ENCODE measurements at places on chromosomes 6 and 20. TPM values are rescaled to one million over a fixed set of nuclear protein-coding genes. Genes with fewer than 3 reads are reported as not detected.
A peak's percentile ranks its signal among the peaks of the same experiment; 100 is the strongest.

DNA sequence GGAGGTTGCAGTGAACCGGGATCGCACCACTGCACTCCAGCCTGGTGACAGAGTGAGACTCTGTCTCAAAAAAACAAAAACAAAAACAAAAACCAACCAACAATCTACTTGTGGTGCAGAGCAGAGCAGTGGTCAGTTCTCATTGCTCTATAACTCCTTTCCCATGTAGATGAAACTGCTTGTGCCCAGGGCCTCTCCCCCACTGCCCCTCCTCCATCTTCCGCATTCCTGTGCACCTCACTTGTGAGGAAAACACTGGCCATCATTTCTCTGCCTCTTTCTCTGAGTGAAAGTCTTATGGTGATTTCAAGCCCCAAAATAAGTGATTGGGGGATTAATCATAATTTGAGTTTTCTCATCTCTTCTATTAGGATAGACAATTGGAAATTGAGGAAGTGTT is 63.9 kb upstream of the GLP1R start:
- no peak overlapping the region for H3K27ac ChIP-seq
- no peaks in the 10 kb centered on the region for H3K4me1 ChIP-seq
- no peak overlapping the region for H3K4me3 ChIP-seq
- no peak for DNase-seq
- H3K27me3 ChIP-seq, result no peaks in the 10 kb centered on the region

DNA sequence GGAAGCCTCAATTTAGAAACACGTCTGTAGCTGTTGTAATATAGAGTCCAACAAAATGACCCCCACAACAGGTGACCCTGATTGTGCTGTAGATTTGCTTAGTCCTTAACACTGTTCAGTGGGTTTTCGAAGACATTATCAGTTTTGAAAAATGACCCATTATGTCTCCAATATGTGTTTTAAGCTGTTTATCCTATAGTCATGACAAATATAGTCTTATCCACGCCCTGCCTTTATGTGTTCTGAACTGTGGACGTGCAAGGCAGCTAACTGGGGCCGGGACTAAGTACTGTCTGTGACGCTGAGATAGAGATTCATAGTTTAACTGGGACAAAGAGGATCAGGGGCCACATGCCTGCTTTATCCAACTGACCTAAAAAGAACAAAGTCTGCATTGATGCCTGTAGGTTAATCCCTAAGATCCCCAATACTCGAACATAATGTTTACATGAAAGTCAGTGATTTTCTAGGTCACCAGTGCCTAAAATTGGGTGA is 192.4 kb downstream of the CD83 start:
- H3K4me1 ChIP-seq, result peaks cover 3% of the 10 kb centered on the region
- no peaks in the 10 kb centered on the region for H3K27me3 ChIP-seq
- DNase-seq, result no peak
- no peaks in the 10 kb centered on the region for H3K36me3 ChIP-seq
- H3K4me3 ChIP-seq, result no peak overlapping the region
- no peak overlapping the region for H3K27ac ChIP-seq

GRCh38 chr6:47276377-47276776 is 33.3 kb downstream of the TNFRSF21 start:
- no peaks in the 10 kb centered on the region for H3K36me3 ChIP-seq
- H3K27me3 ChIP-seq, result no peaks in the 10 kb centered on the region
- H3K27ac ChIP-seq, result no peak overlapping the region
- H3K4me3 ChIP-seq, result no peak overlapping the region
- DNase-seq, result no peak
- peaks cover 8% of the 10 kb centered on the region for H3K4me1 ChIP-seq

- H3K4me3 ChIP-seq, result no peak overlapping the region
- no peaks in the 10 kb centered on the region for H3K4me1 ChIP-seq
- no peak overlapping the region for H3K27ac ChIP-seq
- DNase-seq, result no peak
- no peaks in the 10 kb centered on the region for H3K36me3 ChIP-seq
- no peaks in the 10 kb centered on the region for H3K27me3 ChIP-seq
Measured at GRCh38 chr6:129684903-129685661, 24.9 kb downstream of the ARHGAP18 start.

DNA sequence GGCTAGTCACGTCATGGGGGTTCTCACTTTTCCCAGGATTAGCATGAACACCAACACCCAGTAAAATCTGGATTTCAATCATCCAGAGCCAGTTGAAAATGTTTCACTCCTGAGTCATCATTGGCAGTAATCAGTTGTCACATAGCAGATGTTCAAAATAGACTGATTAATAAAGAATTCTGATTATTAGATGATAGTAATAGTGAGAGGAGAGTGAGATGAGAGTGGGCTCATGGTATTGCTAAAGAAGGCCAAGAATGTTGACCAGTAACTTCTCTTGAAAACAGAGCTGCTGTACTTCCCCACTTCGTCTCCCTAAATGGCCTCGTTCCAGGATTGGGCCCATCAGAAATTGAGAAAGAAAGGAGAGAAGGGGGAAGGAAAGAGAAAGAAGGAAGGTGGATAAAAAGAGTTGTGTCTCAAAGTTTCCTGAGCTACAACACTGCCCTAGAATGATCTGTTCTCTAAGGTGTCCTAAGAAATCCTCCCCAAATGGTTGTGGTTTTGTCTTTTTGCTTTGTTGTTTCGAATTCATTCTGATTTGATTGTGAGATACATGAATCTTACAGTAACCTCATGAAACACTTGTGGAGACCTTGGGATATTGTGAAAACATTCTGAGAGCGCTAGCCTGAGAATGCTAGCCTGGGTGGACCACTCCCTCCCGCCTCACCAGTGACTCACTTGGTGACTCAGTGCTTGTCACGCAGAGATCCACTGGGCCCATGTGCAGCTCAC is 502.2 kb upstream of the JARID2 start:
- no peaks in the 10 kb centered on the region for H3K36me3 ChIP-seq
- H3K4me1 ChIP-seq, result no peaks in the 10 kb centered on the region
- H3K4me3 ChIP-seq, result no peak overlapping the region
- no peaks in the 10 kb centered on the region for H3K27me3 ChIP-seq
- peak overlapping the region; percentile 32 for H3K27ac ChIP-seq

GRCh38 chr6:165484178-165484889 is 174.9 kb upstream of the C6orf118 start:
- H3K36me3 ChIP-seq, result no peaks in the 10 kb centered on the region
- peaks cover 6% of the 10 kb centered on the region for H3K4me1 ChIP-seq
- no peak overlapping the region for H3K27ac ChIP-seq
- no peak overlapping the region for H3K4me3 ChIP-seq

Gene TCF15
- total RNA-seq, result not detected

GRCh38 chr6:108581237-108581931 is 20.7 kb downstream of the FOXO3 start:
- peak; percentile 98 for DNase-seq
- peaks cover 2% of the 10 kb centered on the region for H3K36me3 ChIP-seq
- peaks cover 59% of the 10 kb centered on the region for H3K4me1 ChIP-seq
- no peak overlapping the region for H3K4me3 ChIP-seq
- H3K27me3 ChIP-seq, result no peaks in the 10 kb centered on the region

DNA sequence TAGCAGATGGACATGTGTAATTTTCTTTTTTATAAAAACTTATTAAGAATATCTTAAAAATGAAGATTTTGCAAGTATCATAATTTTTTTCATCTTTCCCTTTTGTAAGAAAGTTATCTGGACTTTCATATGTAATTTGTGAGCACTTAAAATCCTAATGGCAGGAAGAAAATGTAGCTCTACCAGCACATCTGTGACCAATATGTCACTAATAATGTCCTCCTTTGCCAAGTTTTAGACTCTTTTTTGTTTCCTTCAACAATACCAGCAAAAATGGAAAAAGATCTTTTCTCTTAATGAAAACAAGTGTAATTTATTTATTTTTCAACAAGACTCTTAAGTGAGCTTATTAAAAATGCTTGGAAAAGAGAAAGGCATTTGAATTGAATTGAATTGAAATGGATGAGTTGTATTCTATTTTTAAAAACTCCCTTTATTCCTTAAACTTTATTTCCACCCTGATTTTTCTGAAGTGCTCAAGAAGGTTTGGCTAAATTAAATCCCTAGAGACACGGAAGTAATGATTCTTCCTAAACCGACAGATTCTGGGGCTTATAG is 110.7 kb downstream of the KIF6 start:
- H3K4me3 ChIP-seq, result no peak overlapping the region
- no peaks in the 10 kb centered on the region for H3K27me3 ChIP-seq
- no peak for DNase-seq

- peaks cover 8% of the 10 kb centered on the region for H3K36me3 ChIP-seq
- no peak for DNase-seq
- H3K27me3 ChIP-seq, result no peaks in the 10 kb centered on the region
- peaks cover 3% of the 10 kb centered on the region for H3K4me1 ChIP-seq
- no peak overlapping the region for H3K4me3 ChIP-seq
- H3K27ac ChIP-seq, result no peak overlapping the region
Measured at GRCh38 chr6:16659466-16660156, 101.6 kb downstream of the ATXN1 start.

DNA sequence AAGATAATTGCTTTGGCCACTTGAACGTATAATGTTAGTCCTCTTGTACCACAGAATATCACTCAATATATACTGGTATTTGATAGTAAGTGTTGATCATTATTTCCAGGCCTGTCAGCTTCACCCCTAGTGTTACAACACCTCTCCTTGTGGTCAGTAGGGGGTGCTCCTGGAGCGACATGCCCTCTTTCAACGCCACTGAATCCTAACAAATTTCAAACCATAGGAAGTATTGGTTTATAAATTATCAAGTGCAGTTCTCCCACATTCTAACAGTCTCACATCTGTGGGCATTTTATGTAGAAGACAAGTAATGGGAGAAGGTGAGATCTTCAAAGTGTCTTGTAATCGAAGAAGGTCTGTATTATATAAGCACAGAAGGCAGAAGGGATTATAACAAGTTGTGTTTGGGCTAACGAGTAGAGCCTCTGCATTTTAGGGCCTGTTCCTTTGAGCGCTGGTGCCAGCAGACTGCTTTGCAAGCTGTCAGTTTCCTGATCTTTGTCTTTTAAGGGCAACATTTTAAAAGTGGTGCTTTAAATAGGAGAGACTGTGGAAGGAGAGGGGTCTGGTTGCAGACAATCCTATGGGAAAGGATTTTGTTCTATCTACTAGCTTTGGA is 57.1 kb upstream of the CEP162 start:
- no peak overlapping the region for H3K27ac ChIP-seq
- no peaks in the 10 kb centered on the region for H3K4me1 ChIP-seq
- DNase-seq, result no peak
- H3K27me3 ChIP-seq, result no peaks in the 10 kb centered on the region
- no peak overlapping the region for H3K4me3 ChIP-seq

Gene DEFB116
- not detected for total RNA-seq

Gene EPHA7
- 1.2 TPM for total RNA-seq

DNA sequence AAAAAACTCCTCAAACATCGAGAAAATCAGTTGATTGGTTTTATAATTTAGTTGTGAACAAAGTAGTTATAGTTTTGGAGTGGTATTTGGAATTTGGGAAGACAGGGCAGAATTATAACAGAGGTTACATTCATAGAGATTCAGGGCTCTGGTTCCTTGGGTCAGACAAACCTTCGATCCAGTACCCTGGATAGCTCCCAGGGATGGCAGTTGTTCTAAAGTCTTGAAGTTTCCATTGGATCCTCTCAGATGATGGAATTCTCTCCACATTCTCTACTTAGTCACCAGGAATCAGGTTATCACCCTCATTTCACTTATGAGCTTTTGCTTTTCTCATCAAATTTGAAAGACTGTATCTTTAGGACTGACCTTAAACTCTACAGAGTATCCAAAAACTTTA is 285.1 kb downstream of the CENPW start:
- H3K4me1 ChIP-seq, result no peaks in the 10 kb centered on the region
- no peak overlapping the region for H3K4me3 ChIP-seq
- peak; percentile 77 for DNase-seq
- H3K27ac ChIP-seq, result no peak overlapping the region
- H3K36me3 ChIP-seq, result no peaks in the 10 kb centered on the region

Gene UNC5CL
- 2.5 TPM for total RNA-seq

Gene TOX2
- 25.5 TPM for total RNA-seq

DNA sequence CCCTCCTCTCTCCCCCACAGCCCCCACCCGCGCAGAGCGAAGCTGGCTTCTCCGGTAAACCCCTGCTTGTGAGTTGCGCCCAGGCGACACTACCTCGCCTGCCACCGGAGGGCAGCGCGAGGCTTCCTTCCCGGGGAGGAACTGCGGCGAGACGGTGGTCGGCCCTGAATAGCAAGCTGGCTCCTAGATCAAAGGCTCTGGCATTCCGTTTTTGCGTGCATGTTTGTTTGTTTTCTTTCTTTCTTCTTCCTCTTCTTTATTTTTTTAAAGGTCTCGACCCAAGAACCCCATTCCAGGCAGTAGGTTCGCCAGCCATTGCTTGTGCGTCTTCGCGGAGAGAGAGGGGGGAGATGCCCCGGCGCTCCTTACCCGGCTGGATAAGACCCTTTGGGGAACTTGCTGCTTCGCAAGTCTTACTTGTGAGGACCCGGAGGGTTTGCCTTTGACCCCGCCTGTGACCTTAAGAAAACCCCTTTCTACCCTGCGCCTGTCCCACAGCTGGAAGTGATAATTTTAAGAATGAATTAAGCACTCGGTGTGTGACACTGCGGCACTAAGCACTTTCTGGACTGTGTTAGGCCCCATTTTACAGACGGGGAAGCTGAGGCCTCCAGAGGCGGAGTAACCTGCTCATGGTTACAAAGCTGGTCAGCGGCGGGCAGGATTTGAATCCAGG is 92.7 kb upstream of the SIRPA start:
- DNase-seq, result peak; percentile 58
- no peaks in the 10 kb centered on the region for H3K27me3 ChIP-seq
- H3K4me3 ChIP-seq, result no peak overlapping the region
- H3K27ac ChIP-seq, result peak overlapping the region; percentile 94
- H3K36me3 ChIP-seq, result no peaks in the 10 kb centered on the region

DNA sequence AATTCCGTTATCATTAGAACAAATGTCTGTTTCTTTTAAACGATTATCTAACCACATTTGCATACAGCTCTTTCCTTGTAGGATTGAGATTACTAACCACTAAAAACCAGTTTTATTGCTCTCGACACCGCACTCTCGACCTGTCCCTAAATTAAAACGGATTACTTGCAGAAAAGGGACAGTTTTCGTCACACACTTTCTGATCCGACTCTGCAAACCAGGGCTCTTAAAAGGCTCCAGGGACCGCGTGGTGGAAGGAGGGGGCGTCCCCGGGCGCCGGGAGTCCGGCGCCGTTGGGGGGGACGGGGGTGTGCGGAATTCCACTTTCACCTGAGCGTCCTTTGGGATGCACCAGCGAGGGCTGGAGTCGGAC is 731 bp downstream of the MAK start:
- peak overlapping the region; percentile 76 for H3K4me3 ChIP-seq
- peaks cover 3% of the 10 kb centered on the region for H3K4me1 ChIP-seq
- no peak overlapping the region for H3K27ac ChIP-seq

DNA sequence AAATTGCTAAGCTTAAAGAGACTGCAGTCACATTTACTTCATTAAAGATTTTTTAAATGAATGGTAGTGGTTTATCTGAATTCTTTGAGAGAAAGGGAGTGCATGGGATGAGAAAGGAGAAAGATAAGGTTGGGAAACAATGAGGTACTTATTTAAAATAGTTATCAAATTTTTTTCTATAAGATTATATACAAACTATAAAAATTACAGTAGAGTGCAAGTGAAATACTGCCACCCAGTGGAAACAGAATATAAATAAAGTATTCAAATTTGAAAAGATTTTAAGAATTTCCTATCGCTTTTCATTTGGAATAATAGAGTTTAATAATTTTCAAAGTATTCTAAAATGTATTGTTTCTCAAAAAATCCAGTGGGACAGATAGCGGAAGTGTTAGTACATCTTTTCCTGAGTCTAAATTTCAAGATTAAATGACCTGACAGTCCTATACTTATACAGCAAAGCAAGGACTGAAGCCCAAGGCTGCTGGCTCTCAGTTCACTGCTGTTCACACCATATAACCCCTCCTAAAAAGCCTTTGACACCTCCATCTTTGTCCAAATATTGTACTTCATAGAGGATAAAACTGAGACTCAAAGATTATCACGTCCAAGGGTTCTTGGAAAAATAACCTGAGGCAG is 31.1 kb downstream of the EPM2A start:
- no peak overlapping the region for H3K4me3 ChIP-seq
- no peaks in the 10 kb centered on the region for H3K27me3 ChIP-seq
- H3K36me3 ChIP-seq, result no peaks in the 10 kb centered on the region
- no peaks in the 10 kb centered on the region for H3K4me1 ChIP-seq
- H3K27ac ChIP-seq, result no peak overlapping the region
- DNase-seq, result peak; percentile 34

Measured in lung (tissue), 17 donors.